ENCODE measurements at places on chromosomes 12 and 14. TPM values are rescaled to one million over a fixed set of nuclear protein-coding genes. Genes with fewer than 3 reads are reported as not detected.

The KLRC3 gene
- total RNA-seq = not detected

The IAPP gene
- not detected for total RNA-seq

GRCh38 chr12:118874698-118875548 lies 106.4 kb upstream of the SRRM4 start:
- no peak overlapping the region for H3K27ac ChIP-seq
- DNase-seq = peak; percentile 42
- no peaks in the 10 kb centered on the region for H3K4me1 ChIP-seq
- H3K36me3 ChIP-seq = no peaks in the 10 kb centered on the region
- H3K27me3 ChIP-seq = no peaks in the 10 kb centered on the region

GRCh38 chr14:52081964-52082363 lies 13.1 kb upstream of the NID2 start:
- no peaks in the 10 kb centered on the region for H3K27me3 ChIP-seq
- H3K36me3 ChIP-seq = no peaks in the 10 kb centered on the region
- no peaks in the 10 kb centered on the region for H3K4me1 ChIP-seq
- no peak overlapping the region for H3K4me3 ChIP-seq

The C12orf54 gene
- not detected for total RNA-seq

- no peaks in the 10 kb centered on the region for H3K36me3 ChIP-seq
- no peaks in the 10 kb centered on the region for H3K4me1 ChIP-seq
- no peaks in the 10 kb centered on the region for H3K27me3 ChIP-seq
- H3K4me3 ChIP-seq = no peak overlapping the region
- no peak for DNase-seq
- no peak overlapping the region for H3K27ac ChIP-seq
Observed at GRCh38 chr12:2120982-2121758, 68.4 kb downstream of the CACNA1C start.

The ASCL1 gene
- not detected for total RNA-seq

The EML1 gene
- total RNA-seq = not detected

The METTL1 gene
- total RNA-seq = 17.4 TPM

DNA sequence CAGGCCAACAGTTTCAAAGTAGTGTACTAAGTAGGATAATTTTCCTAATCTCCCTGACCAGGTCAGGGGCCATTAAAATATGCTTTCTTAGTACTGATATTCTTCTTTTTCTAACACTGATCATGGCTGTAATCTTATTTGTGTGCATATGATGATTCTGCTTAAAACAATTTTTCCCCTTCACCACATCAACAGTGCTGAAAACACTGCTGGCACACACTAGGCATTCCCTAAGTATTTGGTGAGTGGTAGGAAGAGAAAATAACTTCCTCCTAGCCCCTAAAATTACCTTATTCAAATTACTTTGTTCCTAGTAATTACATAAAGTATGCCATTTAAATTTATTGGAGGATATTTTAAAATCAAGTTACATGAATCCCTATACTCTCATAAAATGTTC lies 49.9 kb upstream of the BBS10 start:
- H3K4me1 ChIP-seq = no peaks in the 10 kb centered on the region
- no peaks in the 10 kb centered on the region for H3K27me3 ChIP-seq
- H3K36me3 ChIP-seq = peaks cover 46% of the 10 kb centered on the region
- H3K27ac ChIP-seq = no peak overlapping the region

GRCh38 chr14:94933486-94933885 lies 163.6 kb upstream of the GSC start:
- H3K4me3 ChIP-seq = no peak overlapping the region
- no peaks in the 10 kb centered on the region for H3K4me1 ChIP-seq
- no peak overlapping the region for H3K27ac ChIP-seq
- H3K36me3 ChIP-seq = no peaks in the 10 kb centered on the region

- H3K27me3 ChIP-seq = no peaks in the 10 kb centered on the region
- peaks cover 3% of the 10 kb centered on the region for H3K4me1 ChIP-seq
- H3K27ac ChIP-seq = no peak overlapping the region
- peaks cover 11% of the 10 kb centered on the region for H3K36me3 ChIP-seq
- H3K4me3 ChIP-seq = no peak overlapping the region
Observed at GRCh38 chr14:35068238-35069012, 22.4 kb downstream of the FAM177A1 start.

The CACNA1C gene
- total RNA-seq = not detected

- no peak overlapping the region for H3K4me3 ChIP-seq
- no peaks in the 10 kb centered on the region for H3K27me3 ChIP-seq
- no peaks in the 10 kb centered on the region for H3K36me3 ChIP-seq
- H3K4me1 ChIP-seq = no peaks in the 10 kb centered on the region
- H3K27ac ChIP-seq = no peak overlapping the region
Observed at GRCh38 chr12:60398547-60398946, 802.7 kb downstream of the SLC16A7 start.

GRCh38 chr12:28034271-28034670 lies 61.7 kb upstream of the PTHLH start:
- DNase-seq = no peak
- H3K4me3 ChIP-seq = no peak overlapping the region
- H3K36me3 ChIP-seq = no peaks in the 10 kb centered on the region
- H3K4me1 ChIP-seq = no peaks in the 10 kb centered on the region

DNA sequence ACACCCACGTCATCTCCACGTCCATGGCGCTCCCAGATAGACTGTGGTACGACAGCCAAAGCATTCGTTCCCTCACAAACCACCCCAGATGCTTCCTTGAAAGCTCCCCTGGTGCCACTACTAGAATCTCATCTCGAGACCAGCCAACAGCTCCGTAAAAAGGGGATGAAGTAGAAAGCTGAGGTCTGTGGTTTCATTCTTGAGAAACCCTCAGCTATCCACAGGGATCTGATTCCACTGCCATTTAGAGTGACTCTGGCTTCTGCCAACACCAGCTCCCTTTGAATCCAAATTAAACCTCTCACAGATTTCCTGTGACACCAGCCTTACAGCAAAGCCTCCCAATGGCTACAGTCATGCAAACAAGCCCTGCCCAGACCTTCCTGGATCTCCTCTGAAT lies 18.5 kb upstream of the FOXN3 start:
- no peak overlapping the region for H3K27ac ChIP-seq
- peaks cover 11% of the 10 kb centered on the region for H3K4me1 ChIP-seq
- H3K36me3 ChIP-seq = no peaks in the 10 kb centered on the region
- no peak overlapping the region for H3K4me3 ChIP-seq
- no peak for DNase-seq

GRCh38 chr12:101430456-101430855 lies 22.9 kb upstream of the ARL1 start:
- H3K4me1 ChIP-seq = no peaks in the 10 kb centered on the region
- no peaks in the 10 kb centered on the region for H3K27me3 ChIP-seq
- H3K27ac ChIP-seq = no peak overlapping the region
- DNase-seq = no peak
- no peaks in the 10 kb centered on the region for H3K36me3 ChIP-seq
- no peak overlapping the region for H3K4me3 ChIP-seq

The PLEKHH1 gene
- total RNA-seq = 0.83 TPM

DNA sequence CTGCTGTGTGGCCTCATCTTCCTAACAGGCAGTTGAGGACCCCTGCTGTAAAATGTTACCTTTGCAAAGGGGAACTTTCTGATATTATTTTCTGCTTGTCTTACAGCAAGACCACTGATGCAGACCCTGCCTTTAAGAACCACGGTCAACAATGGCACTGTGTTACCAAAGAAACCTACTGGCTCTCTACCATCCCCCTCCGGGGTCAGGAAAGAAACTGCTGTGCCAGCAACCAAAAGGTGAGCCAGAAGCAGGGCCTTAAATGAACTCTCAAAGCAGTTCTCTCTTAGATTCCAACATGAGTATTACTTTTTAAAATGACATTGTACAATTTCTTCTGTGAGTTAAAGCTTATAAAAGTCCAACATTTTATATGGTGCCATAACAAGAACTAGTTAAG lies 72.2 kb downstream of the EML1 start:
- no peaks in the 10 kb centered on the region for H3K4me1 ChIP-seq
- H3K4me3 ChIP-seq = no peak overlapping the region
- H3K27me3 ChIP-seq = no peaks in the 10 kb centered on the region
- H3K27ac ChIP-seq = no peak overlapping the region
- no peak for DNase-seq

The SPX gene
- 787 TPM for total RNA-seq

DNA sequence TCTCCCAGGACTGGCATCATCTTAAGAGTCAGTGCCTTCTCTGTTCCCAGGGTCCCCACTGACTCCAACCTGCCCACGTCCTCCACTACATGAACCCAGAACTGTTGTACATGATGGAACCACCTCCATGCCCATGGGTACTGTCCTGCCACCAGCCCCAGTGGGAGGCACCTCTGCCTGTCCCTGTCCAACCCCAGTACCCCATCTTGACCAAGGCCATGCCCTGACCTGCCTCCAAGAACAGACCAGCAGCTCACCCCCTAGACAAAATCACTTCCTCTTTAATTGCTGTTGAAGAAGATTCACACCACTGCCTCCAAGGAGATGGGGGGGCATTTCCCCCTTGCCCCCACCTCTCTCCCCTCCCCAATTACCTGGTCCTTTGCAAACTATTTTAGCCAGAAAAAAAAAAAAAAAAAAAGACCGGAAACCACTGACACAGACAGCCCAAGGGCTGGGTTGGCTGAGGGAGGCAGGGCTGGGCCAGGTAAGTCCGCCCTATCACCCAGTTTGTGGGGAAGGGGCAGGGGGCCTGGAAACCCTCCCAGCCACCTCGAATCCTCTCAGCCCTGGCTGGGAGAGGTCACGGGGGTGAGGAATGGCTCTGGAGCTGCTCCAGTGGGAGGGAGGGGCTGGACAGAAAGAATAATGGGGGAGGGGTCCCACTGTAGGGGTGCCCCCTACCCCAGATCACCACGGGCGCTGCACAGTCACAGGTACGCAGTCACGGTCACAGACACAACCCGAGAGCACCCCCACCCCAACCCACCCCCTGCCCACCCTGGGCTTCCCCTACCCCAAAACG lies 13.4 kb downstream of the AGAP2 start:
- no peaks in the 10 kb centered on the region for H3K4me1 ChIP-seq
- H3K4me3 ChIP-seq = no peak overlapping the region
- H3K27me3 ChIP-seq = no peaks in the 10 kb centered on the region
- no peak overlapping the region for H3K27ac ChIP-seq
- no peak for DNase-seq

- H3K27ac ChIP-seq = no peak overlapping the region
- no peak for DNase-seq
- H3K36me3 ChIP-seq = peaks cover 3% of the 10 kb centered on the region
- H3K27me3 ChIP-seq = no peaks in the 10 kb centered on the region
- H3K4me1 ChIP-seq = peaks cover 81% of the 10 kb centered on the region
Observed at GRCh38 chr12:41217727-41218126, 29.6 kb downstream of the PDZRN4 start.

The ENDOU gene
- 1.2 TPM for total RNA-seq

- no peak for DNase-seq
- no peaks in the 10 kb centered on the region for H3K4me1 ChIP-seq
- no peak overlapping the region for H3K4me3 ChIP-seq
- H3K27me3 ChIP-seq = no peaks in the 10 kb centered on the region
- peaks cover 6% of the 10 kb centered on the region for H3K36me3 ChIP-seq
Observed at GRCh38 chr12:57309420-57309819, 58.4 kb upstream of the STAC3 start.

The FLVCR2 gene
- not detected for total RNA-seq

DNA sequence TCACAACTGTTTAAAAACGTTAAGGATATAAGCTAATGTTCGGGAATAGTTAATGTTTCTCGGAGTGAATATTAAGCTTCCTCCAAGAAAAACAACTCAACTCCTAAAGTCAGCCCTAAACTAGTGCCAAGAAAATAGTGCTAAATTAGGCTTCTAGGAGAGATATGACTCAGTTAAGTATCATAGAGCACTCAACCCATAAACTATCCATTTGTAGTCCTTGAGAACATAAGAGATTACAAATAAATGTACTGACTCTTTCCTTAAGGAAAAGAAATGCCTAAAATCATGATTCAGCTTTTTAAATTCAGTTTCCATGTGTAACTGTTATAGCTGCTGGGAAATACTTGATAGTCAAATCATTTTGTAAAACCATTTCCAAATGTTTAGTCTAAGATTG lies 117.1 kb downstream of the HMGA2 start:
- H3K36me3 ChIP-seq = no peaks in the 10 kb centered on the region
- no peak for DNase-seq
- H3K4me1 ChIP-seq = no peaks in the 10 kb centered on the region

GRCh38 chr14:92753250-92753649 lies 4.8 kb upstream of the LGMN start:
- no peaks in the 10 kb centered on the region for H3K36me3 ChIP-seq
- H3K27ac ChIP-seq = no peak overlapping the region
- no peak for DNase-seq
- H3K4me1 ChIP-seq = no peaks in the 10 kb centered on the region

DNA sequence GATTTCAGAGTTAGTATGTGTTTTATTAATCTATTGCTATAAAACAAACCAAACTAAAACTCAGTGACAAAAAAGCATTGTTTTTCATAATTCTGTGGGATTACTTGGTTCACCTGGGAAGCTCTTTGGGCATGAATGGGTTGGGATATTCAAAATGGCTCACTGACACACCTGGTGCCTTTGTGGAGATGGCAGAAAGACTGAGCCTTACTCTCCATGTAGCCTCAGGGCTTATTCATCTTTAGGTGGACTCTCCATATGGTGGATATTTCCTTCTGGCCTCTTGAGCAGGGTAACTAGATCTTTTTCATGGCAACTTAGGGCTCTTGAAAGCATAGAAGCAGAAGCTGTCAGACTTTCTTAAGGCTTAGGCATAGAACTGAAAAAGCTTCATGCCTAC lies 1102.8 kb upstream of the SEL1L start:
- no peak for DNase-seq
- no peaks in the 10 kb centered on the region for H3K4me1 ChIP-seq
- no peaks in the 10 kb centered on the region for H3K36me3 ChIP-seq
- no peak overlapping the region for H3K4me3 ChIP-seq
- H3K27me3 ChIP-seq = no peaks in the 10 kb centered on the region
- H3K27ac ChIP-seq = no peak overlapping the region

The ZNF219 gene
- total RNA-seq = 3.4 TPM

- H3K27me3 ChIP-seq = no peaks in the 10 kb centered on the region
- no peak for DNase-seq
- H3K4me3 ChIP-seq = no peak overlapping the region
- no peaks in the 10 kb centered on the region for H3K4me1 ChIP-seq
- no peak overlapping the region for H3K27ac ChIP-seq
Observed at GRCh38 chr12:67323007-67323406, 53.8 kb downstream of the CAND1 start.

- H3K27me3 ChIP-seq = no peaks in the 10 kb centered on the region
- no peak overlapping the region for H3K27ac ChIP-seq
- H3K4me1 ChIP-seq = no peaks in the 10 kb centered on the region
- DNase-seq = no peak
- H3K4me3 ChIP-seq = no peak overlapping the region
- peaks cover 29% of the 10 kb centered on the region for H3K36me3 ChIP-seq
Observed at GRCh38 chr12:94318181-94318580, 141.5 kb downstream of the CEP83 start.

GRCh38 chr12:101666052-101666728 lies 31.2 kb upstream of the CHPT1 start:
- H3K4me1 ChIP-seq = no peaks in the 10 kb centered on the region
- no peaks in the 10 kb centered on the region for H3K27me3 ChIP-seq
- no peak overlapping the region for H3K4me3 ChIP-seq
- no peaks in the 10 kb centered on the region for H3K36me3 ChIP-seq

The FAM90A1 gene
- not detected for total RNA-seq

Data from Karpas-422 (cell line).